K562 (cell line): ENCODE measurements at places on chromosomes 11 and 22.

DNA sequence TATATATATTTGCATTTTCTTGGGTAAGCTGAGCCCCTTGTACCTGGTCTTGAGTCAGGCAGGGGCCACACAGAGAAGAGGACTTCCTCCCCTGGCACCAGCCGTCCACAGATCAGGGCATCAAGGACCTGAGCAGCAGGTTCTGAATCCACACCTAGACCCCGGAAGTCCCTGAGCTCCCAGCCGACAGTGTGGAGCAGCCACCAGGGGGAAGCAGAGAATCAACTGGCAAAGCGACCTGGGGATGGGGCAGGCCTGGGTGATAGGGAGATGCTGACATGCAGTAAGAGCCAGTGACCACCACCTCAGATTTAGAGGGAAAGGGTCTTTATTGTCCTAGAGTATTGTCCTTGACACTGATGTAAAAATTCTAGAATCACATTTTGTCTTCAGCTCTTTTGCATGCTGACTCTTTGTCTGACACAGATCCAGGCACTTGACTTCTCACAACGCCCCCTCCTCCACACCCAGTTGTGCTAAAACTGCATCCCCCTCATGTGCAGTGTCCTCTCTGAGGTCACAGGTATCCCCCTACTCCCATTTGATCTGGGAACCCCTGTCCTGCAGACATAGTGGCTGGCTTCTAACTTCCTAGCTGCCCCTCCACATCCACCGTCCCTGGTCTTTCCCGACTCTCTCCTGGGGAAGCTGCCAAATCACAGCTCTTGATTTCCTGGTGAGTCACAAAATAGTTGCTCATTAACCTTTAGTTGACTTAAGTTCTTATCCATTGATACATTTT, 109.3 kb downstream of the GGTLC2 start:
- peak; percentile 96 for DNase-seq

DNA sequence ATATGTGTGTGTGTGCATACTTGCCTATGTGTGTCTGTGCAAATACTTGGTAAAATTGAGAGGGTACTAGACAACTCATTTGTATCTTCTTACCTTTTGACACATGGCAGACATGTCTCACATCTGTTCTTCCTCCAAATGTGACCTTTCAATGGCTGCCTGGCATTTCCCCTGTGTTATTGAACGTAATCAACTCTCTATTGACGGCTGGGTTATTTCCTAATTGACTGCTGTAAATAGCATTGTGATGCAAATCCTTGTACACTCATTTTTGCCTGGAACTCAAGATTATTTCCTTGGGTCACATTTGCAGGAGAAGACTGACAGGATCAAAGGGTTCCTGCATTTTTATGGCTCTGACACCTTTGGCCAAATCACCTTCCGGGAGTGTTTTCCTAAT, 37.4 kb downstream of the KCNQ1 start:
- no peak for DNase-seq

DNA sequence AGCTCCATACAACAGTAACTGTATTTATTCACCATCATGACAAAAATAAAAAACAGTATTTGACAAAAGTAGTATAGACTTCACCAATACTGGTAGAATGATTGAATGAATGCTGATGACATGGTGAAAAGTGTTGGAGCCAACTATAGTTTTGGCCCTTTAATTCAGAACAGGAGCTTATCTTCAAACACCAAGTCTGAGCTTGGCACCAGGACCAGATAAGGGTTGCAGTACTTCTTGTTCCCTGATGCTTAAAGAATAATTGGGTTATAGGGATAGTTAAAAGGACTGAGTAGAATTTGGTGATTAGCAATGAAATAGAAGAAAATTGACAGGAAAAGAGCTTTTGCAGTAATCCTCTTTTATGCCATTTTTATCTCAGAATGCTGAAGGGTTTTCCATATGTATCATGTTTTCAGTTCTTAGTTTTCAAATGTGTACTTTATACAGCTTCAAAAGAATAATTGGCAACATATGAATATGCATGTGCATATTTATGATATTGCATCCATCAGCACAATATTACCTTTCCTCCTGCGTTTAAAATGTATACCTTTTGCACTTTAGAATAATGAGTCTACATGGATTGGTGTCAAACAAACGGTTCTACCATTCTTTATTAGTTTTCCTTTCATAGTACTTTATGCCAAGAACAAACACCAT, 214.2 kb upstream of the ARHGAP42 start:
- DNase-seq: no peak

- no peak for DNase-seq
Measured at GRCh38 chr11:106624377-106624776, 393.9 kb downstream of the GUCY1A2 start.

DNA sequence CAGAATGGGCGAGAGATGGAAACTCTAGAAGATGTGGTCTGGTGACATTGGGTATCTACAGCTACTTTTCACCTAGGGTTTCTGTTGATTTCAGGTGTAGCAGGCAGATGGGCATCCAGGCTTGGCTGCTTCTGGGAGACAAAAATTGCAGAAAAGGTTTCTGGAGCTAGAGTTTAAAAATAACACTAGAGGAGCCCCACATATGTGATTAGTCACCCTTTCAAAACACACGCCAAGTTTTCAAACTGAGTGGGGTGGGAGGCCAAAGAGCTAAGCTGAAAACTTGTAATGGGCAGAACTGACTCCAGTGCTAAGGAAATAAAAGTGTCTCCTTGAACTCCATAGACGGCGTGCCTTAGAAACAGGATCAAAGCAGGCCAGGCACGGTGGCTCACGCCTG, 80.8 kb downstream of the GRK3 start:
- no peak for DNase-seq

DNA sequence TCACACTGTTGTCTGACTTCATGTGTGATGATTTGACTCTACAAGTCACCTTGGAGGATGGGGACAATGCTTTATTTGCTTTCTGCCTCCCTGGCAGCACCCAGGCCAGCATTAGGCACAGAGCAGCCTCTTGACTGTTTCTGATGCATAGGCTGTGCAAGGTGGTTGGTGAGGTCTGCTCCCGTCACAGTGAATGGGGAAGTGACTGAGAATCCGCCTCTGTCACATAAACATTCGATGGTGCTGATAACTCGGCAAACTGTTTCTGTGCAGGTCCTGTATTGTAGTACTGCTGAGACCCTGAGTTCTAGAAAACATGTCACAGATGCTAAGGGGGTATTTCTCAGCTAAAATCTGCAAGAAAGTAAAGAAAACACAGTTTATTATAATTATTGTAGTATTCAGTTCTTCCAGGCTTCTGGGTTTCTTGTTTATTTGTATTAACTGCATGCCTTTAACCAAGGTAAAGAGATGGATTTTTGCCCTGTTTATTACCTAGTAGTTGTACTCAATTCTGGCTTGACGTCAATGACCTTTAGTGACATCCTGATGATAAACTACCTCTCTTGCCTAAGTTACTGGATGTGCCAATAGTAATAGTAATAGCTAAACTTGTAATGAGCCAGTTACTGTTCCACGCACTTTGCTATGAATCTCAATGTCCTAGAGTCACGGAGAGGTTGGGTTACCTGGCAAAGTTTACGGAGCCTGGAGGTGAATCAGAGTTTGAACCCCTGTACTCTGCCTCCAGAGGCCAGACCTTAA, 24.8 kb upstream of the RCN1 start:
- DNase-seq: no peak

- DNase-seq: no peak
Measured at GRCh38 chr11:32400196-32400595, 35.1 kb downstream of the WT1 start.

GRCh38 chr22:39596601-39597000, 26.0 kb downstream of the CACNA1I start:
- DNase-seq: no peak

- no peak for DNase-seq
Measured at GRCh38 chr22:29195964-29196666, 9.6 kb upstream of the EMID1 start.

- DNase-seq: no peak
Measured at GRCh38 chr11:92846491-92847125, 122.8 kb upstream of the MTNR1B start.

GRCh38 chr22:47457509-47458300, 695.3 kb downstream of the TBC1D22A start:
- no peak for DNase-seq

DNA sequence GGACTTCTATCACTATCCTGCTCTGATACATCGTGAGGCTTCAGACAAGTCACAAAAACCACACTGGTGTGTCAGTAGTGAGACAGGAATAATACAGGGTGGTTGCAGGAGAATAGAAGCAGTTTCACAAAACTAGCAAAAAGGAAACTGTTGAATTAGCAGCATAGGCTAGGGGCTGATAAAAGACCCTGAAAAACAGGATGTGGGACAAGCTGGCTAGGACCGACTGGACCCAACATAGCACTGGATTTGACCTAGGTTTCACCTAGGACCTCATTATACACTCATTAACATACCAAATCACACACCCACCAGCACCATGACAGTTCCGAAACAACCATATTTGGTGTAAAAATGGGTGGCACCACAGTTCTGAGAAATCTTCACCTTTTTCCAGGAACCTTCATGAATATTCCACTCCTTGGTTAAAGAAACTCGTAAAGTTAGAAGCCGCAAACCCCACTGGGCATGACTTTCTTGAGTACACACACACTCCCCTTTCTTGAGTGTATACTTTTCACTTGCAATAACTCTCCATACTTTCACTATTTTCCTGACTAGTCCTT, 76.2 kb downstream of the SLC1A2 start:
- peak; percentile 19 for DNase-seq

DNA sequence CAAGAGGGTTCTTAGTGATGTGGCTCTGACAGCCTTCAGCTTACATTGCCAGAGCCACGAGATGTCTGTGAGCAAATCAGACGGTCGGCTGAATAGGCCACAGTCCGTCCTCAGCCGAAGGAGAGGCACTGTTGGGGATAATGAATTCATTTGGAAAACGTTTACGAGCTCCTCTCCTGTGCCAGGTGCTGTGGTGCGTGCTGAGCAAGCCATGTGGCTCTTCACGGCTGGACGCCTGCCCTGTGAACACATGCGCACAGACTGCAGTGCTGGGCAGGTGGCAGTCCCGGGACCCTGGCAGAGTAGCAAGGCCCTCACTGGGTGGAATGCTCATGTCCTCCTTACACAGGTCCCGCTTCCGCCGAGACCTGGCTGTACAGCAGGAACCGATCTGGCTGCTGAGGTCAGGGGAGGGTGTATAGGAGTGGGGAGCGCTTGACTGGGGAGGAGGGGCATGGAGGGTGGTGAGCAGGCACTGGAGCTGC, 6.8 kb downstream of the TBC1D22A start:
- no peak for DNase-seq

DNA sequence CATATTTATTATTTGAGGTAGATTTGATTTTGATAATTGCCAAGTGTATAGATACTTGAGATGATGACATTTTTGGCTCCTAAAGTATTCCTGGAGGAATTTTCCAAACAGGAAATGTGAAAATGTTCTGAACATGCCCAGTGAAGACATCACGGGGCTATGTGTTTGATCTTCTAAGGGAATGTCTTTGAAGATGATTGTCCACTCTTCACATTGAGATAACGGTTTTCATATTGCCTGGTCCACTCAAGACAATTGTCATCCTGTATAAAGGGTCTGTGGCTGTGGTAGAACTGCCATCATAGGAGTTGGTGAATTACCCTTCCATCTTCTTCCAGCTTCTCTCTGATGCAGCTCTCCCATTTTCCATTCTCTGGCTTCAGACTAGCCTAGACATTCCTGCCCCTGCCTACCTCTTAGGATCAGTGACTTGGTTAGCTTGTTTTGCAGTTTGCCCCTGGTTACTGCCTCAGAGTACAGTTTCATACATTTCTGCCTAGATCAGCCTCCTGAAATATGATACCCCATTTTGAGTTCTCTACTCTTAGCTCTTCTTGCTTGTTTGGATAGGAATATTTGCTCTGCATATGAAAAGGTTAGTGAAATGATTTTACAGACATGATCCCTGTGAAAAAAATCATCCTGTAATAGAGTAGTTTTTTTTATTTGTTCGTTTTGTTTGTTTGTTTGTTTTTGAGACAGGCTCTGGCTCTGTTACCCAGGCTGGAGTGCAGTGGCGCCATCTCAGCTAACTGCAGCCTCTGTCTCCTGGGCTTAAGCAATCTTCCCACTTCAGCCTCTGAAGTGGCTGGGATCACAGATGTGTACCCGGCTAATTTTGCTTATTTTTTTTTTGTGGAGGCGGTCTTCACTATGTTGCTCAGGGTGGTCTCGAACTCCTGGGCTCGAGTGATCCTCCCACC, 111.4 kb upstream of the SORL1-AS1 start:
- DNase-seq: no peak

- no peak for DNase-seq
Measured at GRCh38 chr11:129410395-129410960, 34.8 kb downstream of the BARX2 start.

- DNase-seq: no peak
Measured at GRCh38 chr11:21066030-21066429, 396.6 kb downstream of the NELL1 start.

DNA sequence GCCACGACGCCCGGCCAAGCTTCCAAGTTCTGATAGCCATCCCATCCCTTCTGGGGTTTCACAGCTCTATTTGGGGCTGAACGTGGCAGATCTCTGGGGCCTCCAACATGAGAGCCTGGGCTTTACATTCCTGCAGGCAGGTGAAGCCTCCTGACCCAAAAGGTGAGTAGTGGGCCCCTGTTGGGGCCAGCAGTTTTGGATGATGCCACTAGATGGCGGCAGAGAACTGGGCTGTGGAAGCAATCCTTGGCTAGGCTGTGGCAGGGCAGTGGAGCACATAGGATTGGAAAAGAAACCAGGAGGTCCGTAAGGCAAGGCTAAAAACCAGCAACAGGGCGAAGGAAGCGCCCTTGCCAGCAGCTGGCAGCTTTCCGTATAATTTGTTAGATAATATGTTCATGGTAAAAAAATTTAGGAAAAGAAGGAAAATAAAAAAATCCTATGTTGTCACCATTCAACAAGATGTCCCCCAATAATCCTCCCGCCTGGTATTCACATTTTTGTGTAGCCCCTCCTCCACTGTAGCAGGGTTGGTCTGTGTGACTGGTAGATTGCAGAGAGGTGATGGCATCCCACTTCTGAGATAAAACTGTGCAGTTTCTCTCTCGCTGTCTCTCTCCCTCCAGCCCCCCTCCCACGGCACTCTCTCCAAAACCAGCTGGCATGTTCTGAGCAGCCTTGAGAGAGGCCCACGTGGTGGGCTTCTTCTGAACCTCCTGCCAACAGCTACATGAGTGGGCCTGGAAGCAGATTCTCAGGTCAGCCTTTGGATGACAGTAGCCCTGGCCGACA, 43.6 kb upstream of the OR4B1 start:
- DNase-seq: peak; percentile 75

DNA sequence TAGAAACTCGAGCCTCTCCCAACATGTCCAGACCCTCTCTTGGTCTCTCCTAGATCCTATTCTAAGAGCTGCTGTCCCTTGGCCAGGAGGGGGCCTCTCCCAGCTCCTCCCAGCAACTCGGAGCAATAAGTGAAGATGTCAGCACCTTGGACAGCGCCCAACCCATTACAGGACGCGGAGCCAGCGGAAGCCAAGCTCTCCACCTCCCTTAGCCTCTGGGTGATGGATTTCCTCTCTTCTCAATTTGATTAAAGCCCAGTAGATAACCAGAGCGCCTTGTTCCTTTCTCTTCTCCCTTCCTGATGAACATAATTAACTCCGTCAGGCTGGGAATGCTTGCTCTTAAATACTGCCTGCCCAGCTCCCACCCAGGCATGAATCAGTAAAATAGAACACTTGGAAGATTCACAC, 26.2 kb upstream of the TPBGL start:
- DNase-seq: peak; percentile 88
